Urothelium cell line (cell line): ENCODE measurements at places on chromosomes 4 and X.

DNA sequence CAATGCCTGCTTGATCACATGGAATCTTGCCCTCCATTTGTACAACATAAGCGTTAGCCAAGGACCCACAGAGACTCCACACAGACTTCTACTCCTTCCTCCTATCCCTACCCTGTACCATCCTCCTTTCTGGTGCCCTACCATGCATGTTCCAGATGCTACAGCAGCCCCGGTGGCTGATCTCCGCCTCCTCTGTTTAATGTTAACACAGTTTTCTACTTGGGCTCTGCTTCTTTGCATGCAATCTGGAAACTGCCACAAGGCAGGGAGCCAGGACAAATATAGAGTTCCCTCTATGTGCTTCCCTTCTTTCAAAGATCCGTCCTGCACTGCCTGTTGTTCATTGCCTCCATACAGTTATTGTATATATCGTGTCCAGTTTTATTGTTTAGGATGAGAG is 368.6 kb upstream of the TENM3 start:
- DNase-seq: no peak

- DNase-seq: no peak
Observed at GRCh38 chr4:156169861-156170260, 216.2 kb upstream of the CTSO start.

DNA sequence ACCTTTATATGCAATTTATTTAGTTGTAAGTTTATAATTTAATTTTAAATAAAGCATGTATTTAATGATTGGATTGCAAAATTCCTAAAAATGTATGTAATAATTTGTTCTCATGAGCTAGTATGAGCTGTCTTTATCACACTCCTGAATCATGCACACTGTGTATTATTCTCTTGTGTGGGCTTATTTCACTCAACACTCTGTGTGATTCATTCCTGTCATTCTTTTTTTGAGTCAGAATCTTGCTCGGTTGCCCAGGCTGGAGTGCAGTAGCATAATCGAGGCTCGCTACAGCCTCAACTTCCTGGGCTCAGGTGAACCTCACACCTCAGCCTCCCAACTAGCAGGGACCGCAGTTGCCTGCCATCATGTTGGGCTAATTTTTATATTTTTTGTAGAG is 123.1 kb upstream of the SLC34A2 start:
- DNase-seq: no peak

DNA sequence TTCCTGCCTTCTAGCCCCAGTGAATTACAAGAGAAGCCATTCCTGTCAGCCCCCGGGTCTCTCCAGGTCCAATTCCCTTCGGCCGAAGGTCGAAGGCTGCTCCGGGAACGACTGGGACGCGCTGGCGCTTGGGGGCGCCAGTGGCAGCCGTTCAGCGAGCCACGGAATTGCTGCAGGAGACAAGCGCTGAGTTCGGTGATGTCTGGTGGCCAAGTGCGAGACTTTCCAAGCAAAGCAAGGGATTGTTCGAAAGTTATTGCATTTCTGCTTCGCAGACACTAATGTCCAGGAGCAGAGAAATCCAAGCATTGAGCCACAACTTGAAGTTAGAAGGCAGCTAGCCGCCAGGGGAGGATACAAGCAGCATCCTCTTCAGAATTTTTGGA is 1.1 kb upstream of the DKK2 start:
- DNase-seq: peak; percentile 29
